Inflammatory macrophage treated with lipopolysaccharide for 4 hours (primary cell): ENCODE measurements at places on chromosomes 3 and 15.

- peak; percentile 54 for DNase-seq
Observed at GRCh38 chr3:45915518-45916231, 27.6 kb upstream of the CXCR6 start.

GRCh38 chr15:34608517-34608916 lies 25.1 kb upstream of the GOLGA8B start:
- DNase-seq = no peak

- DNase-seq = no peak
Observed at GRCh38 chr3:69012100-69012799, 1.2 kb downstream of the EOGT start.

- no peak for DNase-seq
Observed at GRCh38 chr15:33500432-33501195, 189.8 kb downstream of the RYR3 start.

DNA sequence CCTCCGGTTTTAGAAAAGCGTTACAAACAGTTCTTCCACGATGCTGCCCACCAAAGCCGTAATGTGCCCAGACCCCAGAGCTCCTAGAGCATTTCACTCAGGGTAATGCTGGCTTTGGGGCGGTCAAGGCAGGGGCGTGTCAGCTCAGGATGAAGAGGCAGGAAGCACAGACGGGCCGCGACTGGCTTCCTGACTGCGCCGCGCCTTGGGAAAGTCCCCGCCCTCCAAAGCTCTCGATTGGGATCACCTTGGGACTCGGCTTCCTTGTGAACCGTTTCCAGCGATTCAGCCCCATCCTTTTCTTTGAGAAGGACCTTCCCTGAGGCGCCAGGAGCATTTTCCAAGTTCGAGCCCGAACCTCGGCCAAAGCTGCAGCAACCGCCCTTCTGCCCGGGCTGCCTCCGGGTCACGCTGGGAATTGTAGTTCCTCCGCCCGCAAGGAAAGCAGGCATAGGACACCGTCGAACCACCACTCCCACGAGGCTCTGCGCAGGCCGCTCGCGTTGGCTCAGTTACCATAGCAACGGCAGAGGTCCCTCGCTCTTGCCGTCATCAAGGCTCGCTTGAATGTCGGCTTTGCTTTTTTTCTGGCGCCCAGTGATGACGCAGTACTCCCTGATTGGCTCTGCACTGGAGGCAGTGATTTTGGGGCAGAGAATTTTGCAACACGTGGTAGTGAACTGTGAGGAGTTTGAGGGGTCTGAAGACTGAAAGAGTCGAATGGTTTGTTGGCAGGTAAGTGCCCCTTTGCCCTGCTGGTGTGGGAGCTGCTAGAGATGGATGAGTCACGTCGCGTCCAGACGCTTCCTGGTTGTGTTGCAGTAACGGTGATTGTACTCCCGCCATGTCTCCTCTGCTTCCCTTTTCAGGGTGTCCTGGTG lies at the start of the genes CCDC191 and QTRT2:
TSS of gene CCDC191 (minus strand) at position 397 of the 881 bp plus-strand sequence. CDS start at position 337, 60 bp downstream.
TSS of gene QTRT2 (plus strand) at position 608 of the 881 bp plus-strand sequence. CDS start 8,521 bp downstream, outside the sequence.
- DNase-seq = peak; percentile 100

DNA sequence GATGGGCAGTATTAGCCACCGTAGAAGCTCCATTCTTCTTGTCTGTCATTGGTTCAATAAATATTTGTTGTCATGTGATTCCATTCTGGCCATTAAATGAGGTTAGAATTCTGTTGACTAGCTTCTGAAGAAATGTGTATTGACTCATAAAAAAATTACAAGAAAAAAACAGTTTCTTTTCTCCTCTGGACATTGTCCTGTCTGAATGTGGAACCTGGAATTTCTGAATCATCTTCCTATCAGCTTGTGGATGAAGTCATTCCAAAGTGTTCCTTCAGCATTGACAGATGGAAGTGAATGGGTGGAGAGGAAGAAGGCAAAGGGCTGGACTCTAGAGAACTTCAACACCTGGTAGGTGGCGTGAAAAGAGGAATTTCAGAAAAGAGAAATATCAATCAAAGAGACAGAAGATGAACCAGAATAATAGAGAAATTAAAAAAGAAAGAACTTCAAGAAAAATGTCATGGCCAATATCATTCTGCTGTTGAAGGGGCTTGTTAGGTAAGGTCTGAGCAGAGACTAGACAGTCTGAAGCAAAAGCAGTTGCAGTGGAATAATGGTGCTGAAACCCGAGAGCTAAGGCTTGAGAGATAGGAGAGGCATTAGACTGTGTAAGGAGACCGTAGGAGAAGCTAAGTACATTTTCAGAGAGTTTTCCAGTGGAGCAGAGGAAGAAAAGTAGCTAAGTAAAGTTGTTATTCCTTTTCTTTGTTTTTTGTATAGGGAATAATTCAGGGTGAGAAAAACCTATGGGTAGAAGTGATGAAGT lies 806.6 kb downstream of the SQOR start:
- DNase-seq = no peak

GRCh38 chr15:65194826-65195547 lies 9.8 kb upstream of the CLPX start:
- no peak for DNase-seq
